Anterior cingulate cortex (tissue), 58 donors: ENCODE measurements at places on chromosomes 2 and 18.

DNA sequence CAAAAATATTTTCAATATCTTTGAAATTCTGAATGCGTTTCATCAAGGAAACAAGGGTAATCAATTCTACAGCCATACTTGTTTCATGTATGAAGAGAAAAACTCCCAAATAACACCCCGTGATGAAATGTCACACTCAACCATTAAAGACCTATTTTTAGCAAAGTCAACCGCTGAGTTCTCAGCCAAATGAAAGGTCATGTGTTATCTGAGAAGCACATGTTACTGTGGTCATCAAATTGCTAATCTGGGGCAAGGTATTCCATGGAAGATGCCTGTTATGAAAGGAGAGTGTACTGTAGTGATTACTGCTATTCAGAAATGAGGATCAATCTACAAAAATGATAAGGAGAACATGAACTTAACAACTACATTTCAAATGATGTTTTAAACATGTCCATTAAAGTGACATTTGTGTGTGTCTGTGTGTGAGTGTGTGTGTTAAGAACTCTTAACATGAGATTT, 126.7 kb downstream of the BCL2 start:
- no peak for DNase-seq

GRCh38 chr2:6878549-6878948, 972 bp downstream of the RSAD2 start:
- no peak for DNase-seq

DNA sequence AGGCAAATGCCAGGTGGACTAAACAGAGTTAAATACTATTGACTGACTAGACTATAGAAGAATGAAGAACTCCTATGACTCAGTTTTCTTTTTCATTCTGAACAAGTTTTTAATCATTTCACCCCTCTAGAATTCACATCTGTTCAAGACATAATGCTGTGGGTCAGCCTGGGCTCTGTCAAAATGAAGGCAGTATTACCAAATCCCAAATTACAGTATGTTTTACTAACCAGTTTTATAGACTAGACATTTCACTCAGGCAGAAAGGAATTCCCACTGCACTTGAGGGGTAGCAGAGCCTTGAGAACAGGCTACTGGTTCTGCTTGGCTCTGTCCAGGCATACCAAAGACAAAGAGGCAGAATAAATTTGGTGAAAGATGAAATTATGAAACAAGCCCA, 511.7 kb downstream of the EPHA4 start:
- DNase-seq: no peak

GRCh38 chr2:73269686-73270465, 14.4 kb downstream of the FBXO41 start:
- no peak for DNase-seq
